ENCODE measurements at places on chromosomes 6 and 20.

- no peak for DNase-seq
Observed at GRCh38 chr20:32742322-32743236, 688 bp downstream of the COMMD7 start.

GRCh38 chr6:21726676-21727075, 133.1 kb downstream of the SOX4 start:
- DNase-seq = no peak

GRCh38 chr6:7991536-7991935, 72.7 kb downstream of the BLOC1S5 start:
- DNase-seq = no peak

GRCh38 chr20:58003525-58003924, 224.9 kb downstream of the ANKRD60 start:
- no peak for DNase-seq

DNA sequence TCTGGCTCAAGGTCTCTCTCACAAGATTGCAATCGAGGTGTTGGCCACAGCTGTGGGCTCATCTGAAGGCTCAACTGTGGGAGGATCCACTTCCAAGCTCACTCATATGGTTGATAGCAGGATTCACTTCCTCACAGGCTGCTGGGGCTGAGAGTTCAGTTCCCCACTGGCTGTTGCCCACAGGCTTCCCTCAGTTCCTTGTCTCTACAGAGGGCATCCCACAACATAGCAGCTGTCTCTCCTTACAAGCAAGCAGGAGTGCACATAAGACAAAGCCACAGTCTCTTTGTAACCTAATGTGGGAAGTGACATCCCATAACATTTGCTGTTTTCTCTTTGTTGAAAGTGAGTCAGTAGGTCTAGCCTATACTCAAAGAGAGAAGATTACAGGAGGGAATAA, 14.0 kb downstream of the SPATS1 start:
- no peak for DNase-seq

- DNase-seq = no peak
Observed at GRCh38 chr6:100617633-100618350, 153.1 kb upstream of the SIM1 start.

DNA sequence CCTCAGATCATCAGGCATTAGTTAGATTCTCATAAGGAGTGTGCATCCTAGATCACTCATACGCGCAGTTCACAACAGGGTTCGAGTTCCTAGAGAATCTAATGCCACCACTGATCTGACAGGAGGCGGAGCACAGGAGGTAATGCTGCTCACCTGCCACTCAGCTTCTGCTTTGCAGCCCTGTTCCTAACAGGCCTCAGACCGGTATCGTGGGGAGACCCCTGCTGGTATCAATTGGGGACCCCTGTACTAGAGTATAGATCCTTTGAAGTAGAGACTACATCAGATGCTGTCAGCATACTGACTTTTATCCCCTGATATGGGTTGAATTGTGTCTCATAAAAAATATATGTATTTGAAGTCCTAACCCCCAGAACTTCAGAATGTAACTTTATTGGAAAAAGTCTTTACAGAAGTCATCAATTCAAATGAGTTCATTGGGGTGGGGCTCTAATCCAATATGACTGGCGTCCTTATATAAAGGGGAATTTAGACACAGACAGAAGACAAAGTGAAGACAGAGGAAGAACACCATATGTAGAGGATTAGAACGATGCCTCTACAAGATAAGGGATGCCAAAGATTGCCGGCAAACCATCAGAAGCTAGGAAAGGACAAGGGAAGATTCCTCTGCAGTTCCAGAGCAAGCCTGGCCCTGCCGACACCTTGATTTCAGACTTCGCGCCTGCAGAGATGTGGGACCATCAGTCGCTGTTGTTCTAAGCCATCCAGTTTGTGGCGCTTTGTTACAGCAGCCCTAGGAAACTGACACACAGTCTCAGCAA, 104.4 kb upstream of the BTBD3 start:
- DNase-seq = no peak

Data from amniotic stem cell (primary cell).